ENCODE measurements at places on chromosomes 3 and 15. TPM values are rescaled to one million over a fixed set of nuclear protein-coding genes. Genes with fewer than 3 reads are reported as not detected.
A peak's percentile ranks its signal among the peaks of the same experiment; 100 is the strongest.

- no peak for DNase-seq
Measured at GRCh38 chr3:54071601-54072000, 50.8 kb upstream of the CACNA2D3 start.

DNA sequence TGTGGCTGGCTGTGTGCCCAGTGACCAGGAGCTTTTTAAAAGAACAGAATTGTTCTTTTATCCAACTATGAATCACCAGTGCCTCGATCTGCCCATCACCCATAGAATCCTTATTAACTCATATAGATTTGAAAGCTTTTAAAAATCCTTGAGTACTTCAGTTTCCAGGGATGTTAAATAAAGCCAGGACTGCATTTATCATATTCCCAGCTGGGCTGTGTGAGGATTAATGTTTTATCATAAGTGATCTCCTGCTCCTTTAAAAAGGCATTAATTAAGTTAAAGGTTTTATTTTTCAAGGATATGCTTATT, 234.0 kb downstream of the MYRIP start:
- DNase-seq: no peak

DNA sequence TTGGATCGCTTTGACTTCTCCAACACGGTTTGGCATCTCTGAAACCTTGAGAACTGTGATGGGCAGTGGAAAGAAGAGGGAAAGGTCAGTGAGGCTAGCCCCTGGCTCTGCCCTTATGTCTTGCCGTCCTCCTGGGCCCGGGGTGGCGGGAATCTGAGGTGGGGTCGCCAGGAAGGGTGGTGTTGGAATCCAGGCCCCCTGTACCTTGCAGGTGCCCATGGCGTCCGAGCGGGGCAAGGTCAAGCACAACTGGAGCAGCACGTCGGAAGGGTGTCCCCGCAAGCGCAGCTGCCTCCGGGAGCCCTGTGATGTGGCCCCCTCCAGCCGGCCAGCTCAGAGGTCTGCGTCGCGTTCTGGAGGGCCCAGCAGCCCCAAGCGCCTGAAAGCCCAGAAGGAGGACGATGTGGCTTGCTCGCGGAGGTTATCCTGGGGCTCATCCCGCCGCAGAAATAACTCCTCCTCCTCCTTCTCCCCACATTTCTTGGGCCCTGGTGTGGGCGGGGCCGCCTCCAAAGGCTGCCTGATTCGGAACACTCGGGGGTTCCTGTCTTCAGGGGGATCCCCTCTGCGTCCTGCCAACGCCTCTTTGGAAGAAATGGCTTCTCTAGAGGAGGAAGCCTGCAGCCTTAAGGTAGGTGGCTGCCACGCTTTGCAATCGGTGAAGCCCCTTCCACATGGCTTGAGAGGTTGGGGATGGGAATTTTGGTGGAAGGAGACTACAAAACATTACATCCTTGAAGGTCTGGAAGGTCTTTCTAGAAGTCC, 907 bp downstream of the TATDN2 start:
- DNase-seq: peak; percentile 20

DNA sequence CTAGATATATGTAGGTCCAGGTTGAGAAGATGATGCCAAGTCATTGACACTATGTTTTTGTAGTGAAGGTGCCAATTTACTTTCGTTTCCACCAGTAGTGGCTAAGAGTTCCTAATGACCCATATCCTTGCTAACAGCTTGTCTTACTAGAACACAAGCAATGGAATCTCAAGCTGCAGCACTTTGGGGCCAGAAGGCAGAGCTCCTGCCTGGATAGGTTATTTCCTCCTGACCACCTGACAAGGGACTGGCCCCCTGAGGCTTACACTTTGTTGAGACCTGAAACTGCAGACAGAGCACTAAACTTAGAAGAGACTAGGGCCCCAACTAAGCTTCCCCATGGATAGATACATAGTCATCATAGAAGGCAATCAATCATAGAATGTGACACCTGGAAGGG, 11.7 kb downstream of the ONECUT1 start:
- DNase-seq: no peak

GRCh38 chr3:85360742-85361387, 402.1 kb downstream of the CADM2 start:
- peak; percentile 65 for DNase-seq

DNA sequence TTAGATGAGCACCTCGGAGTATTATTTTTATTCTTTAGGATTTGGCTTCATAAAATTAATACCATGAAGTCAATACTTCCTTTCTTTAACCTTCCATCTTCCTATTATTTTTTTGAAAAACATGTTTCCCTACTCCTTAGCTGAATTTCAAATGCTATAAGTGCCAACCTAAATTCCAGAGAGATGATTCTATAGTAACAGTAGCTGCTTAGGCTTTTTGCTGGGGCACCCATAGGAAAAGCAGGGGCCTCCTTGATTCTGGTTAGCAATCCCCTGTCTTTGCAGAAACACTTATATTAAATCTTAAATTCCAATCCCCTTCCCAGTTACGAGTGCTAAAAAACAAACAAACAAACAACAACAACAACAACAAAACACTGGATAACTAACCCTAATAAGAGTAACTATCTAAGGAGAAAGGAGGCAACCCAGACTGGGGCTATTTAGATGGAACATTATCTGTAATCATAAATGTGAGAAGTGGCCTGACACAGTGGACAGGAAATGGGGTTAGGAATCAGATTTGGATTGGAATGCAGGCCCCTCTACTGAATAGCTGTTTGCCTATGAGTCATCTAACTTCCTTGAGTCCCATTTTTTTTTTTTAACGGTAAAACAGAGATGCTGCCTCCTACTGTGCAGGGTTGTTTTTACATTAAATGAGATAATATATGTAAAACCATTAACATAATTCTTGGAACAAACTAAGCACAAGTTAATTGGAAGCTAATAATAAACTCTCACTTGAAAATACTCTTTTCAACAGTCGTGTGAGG, 148.1 kb downstream of the WDR72 start:
- no peak for DNase-seq

DNA sequence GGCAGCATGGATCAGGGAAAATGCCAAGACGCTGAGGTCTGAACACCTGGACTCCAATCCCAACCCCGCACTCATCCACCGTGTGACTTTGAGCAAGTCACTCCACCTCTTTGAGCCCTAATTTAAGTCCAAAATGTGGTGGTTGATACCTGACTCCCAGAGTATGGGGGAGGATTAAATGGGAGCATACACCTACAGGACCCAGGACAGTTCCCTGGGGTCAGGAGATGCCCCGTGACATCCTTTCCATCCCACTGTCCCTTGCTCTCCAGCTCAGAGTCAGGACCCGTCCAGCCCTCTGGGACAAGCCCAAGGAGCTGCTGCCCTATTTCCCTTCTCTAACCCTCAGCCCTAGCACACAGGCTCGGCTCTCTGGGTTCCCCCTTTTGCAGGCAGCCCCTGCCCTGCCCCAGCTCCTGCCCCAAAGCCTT, 276.4 kb downstream of the XXYLT1 start:
- DNase-seq: no peak

GRCh38 chr3:169104972-169105371, 558.5 kb downstream of the MECOM start:
- DNase-seq: no peak

GRCh38 chr3:14461748-14462324, 59.4 kb downstream of the SLC6A6 start:
- DNase-seq: no peak

DNA sequence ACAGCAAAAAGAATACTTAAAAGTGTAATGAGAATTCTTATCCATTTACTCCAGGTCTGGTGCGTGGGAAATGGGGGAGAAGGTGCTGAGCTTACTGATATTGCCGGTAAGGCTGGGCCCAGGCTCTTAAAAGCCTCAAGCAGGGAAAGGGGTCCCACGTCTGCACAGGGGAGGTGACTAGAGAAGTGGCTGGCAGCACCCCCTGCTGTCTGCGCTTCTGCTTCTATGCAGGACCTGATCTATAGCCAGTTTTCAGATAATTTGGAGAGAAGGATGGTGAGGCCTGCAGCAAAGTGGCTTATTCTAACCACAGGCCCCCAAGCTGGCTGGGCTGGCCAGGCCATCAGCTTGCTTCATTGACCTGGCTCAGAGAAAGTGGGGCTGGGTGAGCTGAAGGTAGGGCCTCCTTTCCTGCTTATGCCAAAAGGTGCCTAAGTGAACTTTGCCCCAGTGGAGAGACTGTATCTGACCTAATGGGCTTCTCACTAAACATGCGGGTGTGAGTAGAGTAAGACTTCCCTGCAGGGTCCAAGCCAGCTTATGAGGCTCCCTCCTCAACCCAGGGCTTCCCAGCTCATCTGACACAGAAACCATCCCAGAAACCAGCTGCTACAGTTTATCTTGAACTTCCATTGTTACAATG, 30.9 kb upstream of the ATP1B3 start:
- no peak for DNase-seq

GRCh38 chr15:75194397-75194796, 7.3 kb upstream of the C15orf39 start:
- no peak for DNase-seq

DNA sequence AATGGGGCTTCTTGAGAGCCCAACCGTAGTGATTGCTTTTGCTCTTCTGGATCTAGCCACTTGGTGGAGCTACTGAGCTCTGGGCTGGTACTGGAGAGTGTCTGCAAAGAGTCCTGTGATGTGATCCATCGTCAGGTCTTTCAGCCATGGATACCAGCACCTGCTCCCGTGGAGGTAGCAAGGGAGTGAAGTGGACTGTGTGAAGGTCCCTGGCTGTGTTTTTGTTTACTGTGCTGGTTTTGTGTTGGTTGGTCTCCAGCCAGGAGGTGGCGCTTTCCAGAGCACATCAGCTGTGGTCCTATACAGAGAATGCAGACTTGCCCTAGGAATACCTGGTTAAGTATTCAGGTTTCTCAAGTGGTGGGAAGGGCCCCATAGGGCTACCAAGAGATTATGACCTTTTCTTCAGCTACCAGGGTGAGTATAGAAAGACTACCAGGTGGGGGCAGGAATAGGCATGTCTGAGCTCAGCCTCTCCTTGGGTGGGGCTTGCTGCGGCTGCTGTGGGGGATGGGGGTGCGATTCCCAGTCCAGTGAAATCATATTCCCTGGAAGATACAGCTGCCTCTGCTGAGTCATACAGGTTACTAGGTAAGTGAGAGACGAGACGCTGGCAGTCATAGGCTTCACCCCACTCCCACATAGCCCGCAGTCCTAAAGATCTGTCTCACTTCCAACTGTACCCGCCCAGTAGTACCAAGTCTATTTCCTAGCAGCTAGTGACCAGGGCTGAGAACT, 733.7 kb downstream of the ZNF385D start:
- no peak for DNase-seq

GRCh38 chr3:58288011-58288728, 17.9 kb upstream of the RPP14 start:
- DNase-seq: peak; percentile 81

GRCh38 chr3:178787960-178788359, 251.7 kb downstream of the KCNMB2 start:
- DNase-seq: no peak

DNA sequence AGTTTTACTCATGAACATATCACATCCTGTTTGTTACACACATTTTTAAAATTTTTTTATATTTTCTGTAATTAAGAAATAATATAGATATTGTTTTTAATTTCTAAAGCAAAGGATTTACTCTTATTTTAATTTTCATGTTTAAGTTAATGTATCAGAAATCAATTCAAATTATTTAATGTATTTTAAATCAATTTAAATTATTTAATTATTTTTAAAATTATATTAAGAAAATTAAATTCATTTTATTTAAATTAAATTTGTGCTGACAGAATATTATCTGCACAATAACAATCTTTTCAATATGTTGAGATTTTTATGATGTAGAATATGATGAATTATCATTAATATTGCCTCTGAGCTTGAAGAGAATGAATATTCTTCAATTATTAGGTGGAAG, 681.2 kb upstream of the ALCAM start:
- no peak for DNase-seq

- DNase-seq: no peak
Measured at GRCh38 chr3:140597792-140598191, 80.1 kb upstream of the TRIM42 start.

- DNase-seq: no peak
Measured at GRCh38 chr3:46878781-46879436, 1.4 kb downstream of the PTH1R start.

GRCh38 chr3:69370901-69371301, 15.0 kb downstream of the FRMD4B start:
- no peak for DNase-seq

DNA sequence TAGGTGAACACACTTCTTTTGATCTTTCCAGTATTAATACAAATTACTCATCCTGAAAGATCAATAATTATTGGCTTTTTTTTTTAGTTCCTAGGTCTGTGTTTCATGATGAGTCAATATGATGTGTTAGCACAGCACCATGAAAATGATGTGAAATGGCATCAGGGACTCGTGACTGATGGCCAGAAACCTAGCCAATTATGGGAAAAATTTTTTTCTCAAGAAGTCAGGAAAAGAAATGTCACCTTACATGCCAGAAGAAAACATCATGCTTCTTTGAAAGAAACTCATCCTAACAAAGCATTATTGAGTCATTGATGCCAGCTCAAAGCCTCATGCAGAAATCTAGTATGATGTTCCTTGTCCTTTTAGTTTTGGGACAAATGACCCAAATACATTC, 468.3 kb upstream of the CBLB start:
- no peak for DNase-seq

DNA sequence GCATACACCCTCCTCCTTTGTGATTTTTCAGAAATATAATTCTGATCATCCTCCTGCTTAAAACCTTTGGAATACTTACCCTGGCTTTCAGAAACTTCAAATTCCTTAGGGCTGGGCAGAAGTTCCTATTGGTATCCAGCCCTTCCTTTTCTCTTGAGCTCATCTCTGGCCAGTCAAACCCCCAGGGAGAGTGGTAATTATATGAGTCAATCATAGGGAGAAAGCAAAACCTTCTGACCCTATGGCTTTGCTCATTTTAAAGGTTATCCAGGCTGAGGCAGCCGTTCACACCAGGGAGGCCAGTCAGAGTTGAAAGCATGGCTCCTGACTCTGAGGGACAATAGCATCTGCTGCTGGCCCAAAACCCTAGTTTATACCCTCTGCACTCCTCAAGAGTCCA, 23.9 kb upstream of the CTNNB1 start:
- DNase-seq: no peak

DNA sequence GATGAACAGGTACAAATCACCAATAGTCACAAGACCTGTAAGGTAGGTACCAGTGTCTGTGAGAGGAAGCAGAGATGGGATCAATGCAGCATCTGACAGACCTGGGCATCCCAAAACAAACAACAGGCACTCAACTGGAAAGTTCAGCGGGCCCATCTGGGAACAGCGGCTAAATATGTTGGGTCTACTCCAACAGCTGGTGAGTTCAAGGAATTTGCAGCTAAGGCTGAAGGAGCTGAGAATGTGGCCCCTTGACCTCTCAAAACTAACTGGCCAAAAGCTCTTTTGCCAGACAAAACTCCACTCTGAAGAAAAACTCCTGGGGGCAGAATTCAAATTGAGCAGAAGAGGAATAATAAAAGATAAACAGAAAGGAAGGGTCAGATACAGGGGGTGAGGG, 24.4 kb downstream of the AVEN start:
- no peak for DNase-seq

The FSIP1 gene
- total RNA-seq: 6.1 TPM

The BSN gene
- 13.7 TPM for total RNA-seq

The MORC1 gene
- total RNA-seq: 0.36 TPM

The SEMA3F gene
- total RNA-seq: 8.2 TPM

The GRM7 gene
- total RNA-seq: 52.4 TPM

The NR1I2 gene
- 0.36 TPM for total RNA-seq

The CPN2 gene
- total RNA-seq: not detected

The ISL2 gene
- total RNA-seq: not detected

The CYP1A2 gene
- not detected for total RNA-seq

The ITIH1 gene
- 0.18 TPM for total RNA-seq
